ENCODE measurements at places on chromosomes 5 and 9. TPM values are rescaled to one million over a fixed set of nuclear protein-coding genes. Genes with fewer than 3 reads are reported as not detected.
A peak's percentile ranks its signal among the peaks of the same experiment; 100 is the strongest.

- no peak for DNase-seq
Measured at GRCh38 chr9:29006628-29007027, 1433.3 kb upstream of the C9orf72 start.

DNA sequence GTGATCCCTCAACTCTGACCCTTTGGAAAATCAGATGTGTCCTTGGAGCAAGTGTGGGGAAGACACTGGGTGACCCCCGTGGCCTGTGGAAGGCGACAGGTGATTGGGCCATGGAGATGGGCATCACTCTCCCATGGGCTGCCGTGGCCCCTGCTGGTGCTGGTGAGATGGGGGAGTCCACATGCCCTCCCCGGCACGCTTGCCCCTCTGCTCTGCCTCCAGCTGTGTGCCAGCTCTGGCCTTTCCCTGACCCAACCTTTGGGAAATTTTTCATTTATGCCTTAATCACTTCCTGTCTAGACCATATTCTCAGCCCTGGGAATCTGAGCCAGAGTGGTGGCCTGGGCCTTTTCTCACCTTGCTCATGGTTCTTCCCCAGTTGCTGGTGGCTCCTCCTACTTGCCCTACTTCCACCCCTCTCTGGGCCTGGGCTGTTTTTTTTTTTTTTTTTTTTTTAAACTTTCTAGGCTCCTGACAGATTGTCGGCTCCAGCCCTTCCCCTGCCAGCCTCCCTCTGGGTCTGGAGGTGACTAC lies 56.6 kb downstream of the RGS3 start:
- peak; percentile 73 for DNase-seq

GRCh38 chr9:89078860-89079259 lies 87.6 kb downstream of the S1PR3 start:
- no peak for DNase-seq

MBLAC2 gene
- 5.1 TPM for total RNA-seq

DNA sequence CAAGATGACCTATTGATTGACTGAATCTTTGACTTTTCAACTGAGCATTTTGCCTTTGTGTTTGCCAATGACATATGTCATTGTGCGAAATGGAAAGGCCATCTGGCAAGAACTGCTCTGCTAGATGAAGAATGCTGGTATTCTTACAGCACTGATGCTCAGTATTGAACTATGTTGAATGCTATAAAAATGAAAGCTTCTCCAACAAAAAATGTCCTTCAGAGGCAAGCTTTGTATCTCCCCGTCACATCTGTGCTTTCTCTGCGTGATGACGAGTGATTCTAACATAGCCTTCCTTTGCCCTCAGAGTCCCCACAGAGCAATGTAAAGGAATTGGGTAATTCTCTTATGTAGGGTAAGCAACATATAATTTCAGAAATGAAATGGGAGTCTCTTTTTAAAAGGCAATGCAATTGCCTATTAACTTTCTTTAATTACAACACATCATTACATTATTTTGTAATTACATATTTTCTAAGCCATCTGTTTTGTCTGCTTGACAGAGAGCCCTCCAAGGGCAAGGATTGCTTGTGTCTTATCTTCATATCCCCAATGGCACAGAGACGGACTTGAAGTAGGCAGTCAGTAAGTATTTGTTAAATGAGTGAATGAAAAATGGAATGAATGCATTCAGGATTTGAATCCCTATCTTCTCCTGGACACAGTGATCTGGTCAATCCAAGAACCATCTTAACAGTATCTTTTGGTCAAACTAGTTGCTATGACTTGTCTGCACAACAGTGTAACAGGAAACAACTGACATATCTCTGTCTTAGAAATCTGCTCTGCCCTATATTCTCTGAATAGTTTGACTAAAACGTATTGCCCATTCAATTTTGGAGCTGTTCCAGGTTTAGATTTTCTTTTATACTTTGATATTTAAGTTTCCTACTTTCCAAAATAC lies 46.1 kb downstream of the ENC1 start:
- DNase-seq, result no peak

DNA sequence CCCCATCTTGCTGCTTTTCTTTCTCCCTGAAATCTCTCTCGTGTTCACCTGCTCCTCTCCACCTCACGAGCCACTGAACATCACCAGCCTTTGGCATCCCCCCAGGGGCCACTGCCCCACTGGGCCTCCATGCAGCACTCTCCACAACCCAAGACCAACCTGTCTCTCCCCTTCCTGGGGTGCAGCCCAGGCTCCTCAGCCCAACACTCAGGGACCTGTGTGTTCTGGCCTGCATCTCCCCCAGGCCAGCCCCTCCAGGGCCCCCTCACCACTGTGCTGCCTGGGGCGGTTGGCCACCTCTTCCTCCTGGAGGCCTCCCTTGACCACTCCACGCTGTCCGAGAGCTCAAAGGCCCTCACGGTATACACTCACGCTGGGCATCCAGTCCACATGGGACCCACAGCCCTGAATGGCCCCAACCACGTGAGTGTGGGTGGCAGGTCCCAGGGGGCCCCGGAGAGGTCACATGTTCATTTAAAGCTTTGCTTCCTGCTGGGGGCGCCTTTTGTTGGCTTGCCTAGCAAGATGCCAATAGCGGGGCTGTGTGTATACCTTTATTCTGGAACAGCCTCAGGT lies 453 bp upstream of the DOK3 start:
- no peak for DNase-seq

DNA sequence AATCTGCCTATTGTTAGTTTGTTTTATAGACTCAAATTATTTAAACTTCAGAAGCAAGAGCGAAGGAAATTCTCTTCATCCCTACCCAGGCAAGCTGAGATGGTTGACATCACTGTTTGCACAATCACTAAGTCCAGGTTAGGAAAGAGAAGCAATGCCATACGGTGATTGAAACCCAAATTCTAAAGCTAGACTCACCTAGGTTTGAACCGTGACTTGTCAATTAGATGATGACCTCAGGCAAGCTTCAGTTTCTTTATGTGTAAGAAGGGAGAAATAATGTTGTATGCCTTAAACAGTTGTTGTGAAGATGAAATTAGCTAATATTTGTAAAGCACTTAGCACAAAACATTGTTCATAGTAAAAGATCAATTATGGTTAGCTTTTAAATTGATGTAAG lies 96.5 kb upstream of the ANKRD55 start:
- no peak for DNase-seq

GRCh38 chr5:148599187-148599586 lies 55.1 kb downstream of the HTR4 start:
- no peak for DNase-seq

PCDHGC5 gene
- not detected for total RNA-seq

ANKRD34B gene
- total RNA-seq, result 0.07 TPM

DNA sequence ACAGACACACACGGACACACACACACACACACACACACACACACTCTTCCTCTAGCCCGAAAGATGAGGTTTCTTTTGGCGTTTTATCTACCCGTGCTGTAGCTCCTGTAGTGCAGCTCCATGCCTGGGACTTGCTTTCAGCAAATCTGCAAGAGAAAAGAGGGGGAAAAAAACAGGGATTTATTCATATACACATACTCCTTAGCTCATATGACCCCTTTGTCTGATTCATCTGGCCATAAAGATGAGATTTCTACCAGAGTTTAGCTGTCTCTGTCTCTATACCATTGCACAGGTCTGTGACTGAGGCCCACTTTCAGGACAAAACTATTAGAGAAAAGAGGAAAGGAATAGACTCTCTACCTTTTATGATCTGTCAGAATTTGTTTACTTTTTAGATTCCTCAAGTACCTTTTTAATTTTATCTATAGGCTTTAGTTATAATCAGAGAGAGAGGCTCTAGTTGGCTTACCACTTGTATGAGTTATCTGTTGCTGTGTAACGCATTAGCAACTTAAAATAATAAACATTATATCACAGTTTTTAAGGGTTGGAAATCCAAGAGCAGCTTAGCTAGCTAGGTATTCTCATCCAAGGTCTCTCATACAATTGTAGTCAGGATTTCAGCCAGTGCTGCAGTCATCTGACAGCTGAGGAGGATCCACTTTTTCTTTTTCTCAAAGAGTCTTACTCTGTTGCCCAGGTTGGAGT lies 14.7 kb downstream of the SNX2 start:
- DNase-seq, result no peak

CD180 gene
- 0.12 TPM for total RNA-seq

DNA sequence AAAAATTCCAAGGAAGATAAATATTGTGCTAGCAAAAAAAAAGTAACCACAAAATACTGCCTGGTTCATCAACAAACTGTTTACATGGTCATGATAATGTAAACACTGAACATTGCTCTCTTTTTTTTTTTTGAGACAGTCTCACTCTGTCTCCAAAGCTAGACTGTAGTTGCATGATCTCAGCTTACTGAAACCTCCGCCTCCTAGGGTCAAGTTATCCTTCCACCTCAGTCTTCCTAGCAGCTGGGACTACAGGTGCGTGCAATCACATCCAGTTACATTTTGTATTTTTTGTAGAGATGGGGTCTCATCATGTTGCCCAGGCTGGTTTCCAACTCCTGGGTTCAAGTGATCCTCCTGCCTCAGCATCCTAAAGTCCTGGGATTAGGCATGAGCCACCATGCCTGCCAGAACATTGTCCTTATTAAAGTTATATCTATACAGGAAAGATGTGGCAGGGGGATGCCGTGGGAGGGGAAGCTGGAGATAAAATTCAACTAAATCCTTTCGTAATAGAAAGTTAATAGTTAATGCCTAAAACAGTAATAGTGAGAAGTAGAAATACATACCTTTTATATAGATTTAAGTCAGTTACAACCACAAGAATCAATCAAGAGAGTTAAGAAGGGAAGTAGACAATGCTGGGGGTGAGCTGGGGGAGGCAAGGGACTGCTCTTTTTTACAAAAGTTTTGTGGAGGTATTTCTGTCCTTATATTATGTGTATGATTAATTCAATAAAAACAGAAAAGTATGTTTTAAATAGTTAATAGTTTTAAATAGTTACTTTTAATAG lies 52.3 kb downstream of the RGMB start:
- no peak for DNase-seq

DNA sequence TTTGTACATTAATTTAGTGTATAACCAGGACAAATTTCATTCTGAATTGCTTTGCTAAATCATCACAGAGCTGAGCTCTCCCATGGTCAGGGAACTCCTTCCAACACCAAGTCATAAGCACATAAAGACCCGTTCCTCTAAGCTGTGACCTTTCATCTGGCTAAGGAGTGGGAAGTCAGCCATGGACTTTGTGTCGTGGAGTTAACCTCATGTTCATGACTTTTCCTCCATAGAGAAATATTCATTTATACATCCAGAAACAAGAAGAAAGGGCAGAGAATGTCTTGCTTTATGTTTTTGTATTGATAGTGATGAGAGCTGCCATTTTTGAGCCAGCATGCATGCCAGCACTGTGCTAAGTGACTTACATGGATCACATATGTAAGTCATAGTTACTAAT lies 97.5 kb downstream of the INIP start:
- DNase-seq, result no peak

NDFIP1 gene
- total RNA-seq, result 54.9 TPM

DNA sequence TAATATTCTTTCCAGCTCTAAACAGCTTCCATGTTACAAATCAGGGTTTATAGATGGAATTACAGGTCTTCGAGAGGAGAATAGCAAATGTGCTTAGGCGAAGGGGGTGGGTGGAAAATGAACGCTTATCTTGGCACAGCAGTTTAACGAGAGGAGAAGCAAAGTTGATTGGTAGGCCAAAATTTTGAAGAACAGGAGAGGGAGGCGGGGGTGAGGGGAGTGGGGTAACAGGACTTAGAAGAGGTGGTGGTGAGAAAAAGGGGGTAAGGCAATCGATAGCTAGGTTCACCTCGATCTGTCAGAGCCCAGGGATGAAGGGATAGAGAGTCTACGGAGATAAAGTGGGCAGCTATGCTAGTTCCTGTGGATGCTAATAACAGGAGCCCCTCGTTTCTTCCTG lies 764 bp downstream of the ANKRA2 start:
- DNase-seq, result peak; percentile 41

- no peak for DNase-seq
Measured at GRCh38 chr5:151903243-151903653, 21.4 kb downstream of the GLRA1 start.

DNA sequence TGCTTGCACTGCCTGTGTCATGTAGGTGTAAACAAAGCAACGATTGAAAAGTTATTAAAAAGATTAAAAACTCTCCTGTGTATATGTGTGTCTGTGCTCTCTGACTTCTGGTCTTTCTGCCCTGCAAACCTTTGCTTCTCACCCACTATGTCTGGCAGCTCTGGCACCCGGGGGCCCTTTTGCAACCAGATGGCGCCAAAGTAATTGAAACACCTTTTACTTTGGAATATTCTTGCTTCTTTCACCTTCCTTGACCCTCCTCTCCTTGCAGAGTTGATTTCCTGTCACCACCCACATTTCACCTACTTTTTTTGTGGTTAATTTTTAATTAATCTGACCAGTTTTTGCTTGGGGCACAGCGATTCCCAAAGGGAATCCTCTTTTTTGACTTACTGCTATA lies 275.5 kb downstream of the ARHGEF28 start:
- no peak for DNase-seq

DNA sequence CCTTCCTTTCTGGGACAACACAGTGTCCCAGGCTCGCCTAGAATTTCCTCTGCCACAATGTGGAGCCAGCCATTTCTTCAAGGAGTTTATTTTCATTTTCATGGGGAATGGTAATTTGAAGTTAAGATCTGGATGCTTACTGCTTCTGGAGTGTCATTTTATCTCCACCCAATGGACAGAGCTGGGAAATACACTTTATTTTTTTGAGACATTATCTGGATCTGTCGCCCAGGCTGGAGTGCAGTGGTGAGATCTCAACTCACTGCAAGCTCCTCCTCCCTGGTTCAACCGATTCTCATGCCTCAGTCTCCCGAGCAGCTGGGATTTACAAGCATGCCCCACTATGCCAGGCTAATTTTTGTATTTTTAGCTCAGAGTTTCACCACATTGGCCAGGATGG lies 12.7 kb upstream of the THG1L start:
- DNase-seq, result peak; percentile 35

GRCh38 chr5:77390795-77391194 lies 101.3 kb downstream of the WDR41 start:
- no peak for DNase-seq

DNA sequence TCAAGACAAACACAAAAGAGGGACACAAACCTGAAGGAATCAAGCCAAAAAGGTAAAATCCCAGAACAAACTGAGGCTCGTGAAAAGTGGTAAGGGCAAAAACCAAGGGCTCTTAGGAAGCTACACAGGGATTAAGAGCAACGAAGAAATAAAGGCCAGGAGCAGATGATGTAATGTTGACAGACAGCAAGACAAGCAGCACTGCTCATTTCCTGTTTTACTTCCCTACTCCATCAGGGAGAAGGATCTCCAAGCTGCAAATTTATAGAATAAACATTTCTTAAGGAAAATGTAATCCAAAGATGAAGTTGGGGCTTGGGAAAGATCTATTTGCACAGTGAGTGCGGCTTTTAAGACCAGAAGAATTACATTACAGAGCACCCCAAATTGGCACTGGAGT lies 182.3 kb upstream of the MAP1B start:
- DNase-seq, result no peak

GPR151 gene
- not detected for total RNA-seq

RGS7BP gene
- total RNA-seq, result not detected

GRCh38 chr5:15510092-15510491 lies 10.1 kb downstream of the FBXL7 start:
- no peak for DNase-seq

GRCh38 chr5:139863361-139863760 lies 67.8 kb downstream of the PSD2 start:
- no peak for DNase-seq
